Kidney tubule cell (primary cell): ENCODE measurements at places on chromosomes 3 and 15.
A peak's percentile ranks its signal among the peaks of the same experiment; 100 is the strongest.

DNA sequence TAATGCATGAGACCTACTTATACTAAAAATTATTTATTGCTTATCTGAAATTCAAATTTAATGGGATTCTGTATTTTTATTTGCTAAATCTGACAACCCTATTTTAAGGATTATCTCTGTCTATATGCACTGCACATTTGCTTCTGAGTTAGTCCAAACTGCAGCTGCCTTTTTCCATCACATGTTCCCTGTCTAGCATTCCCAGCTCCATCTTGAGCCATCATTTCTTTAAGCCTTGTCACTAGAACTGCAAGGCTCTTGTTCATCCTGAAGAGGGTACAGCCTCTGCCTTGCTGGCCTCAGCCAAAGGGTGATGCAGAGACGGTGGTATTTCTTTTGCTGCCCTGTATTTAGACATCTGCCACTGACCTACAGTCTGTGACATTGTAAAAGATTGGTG, 125.8 kb upstream of the STT3B start:
- DNase-seq = no peak

DNA sequence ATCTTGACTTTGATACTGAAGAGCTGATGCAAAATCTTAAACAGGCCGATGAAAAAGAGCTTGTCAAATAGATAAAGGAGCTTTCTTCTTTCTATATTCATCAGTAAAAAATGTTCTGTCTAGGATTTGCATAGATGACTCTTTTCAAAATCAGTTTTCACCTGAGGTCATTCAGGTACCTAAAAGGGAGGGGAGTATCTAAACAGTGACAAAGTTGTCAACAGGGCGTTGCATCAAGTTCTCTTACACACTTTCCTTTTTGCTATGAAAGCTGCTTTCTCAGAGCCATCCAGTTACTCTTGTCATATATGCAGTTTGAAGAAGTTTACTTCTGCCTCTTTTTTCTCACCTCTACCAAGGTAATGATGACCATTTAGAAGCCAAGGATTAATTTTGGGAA, 60.0 kb downstream of the AKAP13 start:
- no peak for DNase-seq

GRCh38 chr15:51038974-51039319, 55.8 kb downstream of the TNFAIP8L3 start:
- no peak for DNase-seq

DNA sequence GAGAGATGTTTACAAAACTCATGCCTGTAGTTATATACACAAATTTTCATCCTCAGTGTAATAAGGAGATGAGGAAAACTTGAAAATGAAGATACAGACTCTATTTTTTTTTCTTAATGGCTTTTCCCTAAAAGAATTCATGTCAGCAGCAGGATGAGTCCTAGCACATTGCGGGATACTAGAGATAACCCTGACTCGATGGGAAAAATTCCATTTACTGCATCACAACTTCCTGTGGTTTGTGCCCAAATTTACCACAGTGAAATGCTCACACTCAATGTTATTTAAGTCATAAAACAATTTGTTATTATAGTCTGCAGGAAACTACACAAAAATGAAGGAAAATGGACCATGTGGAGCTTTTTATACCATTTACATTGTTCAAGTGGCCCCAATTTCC, 581.9 kb upstream of the ZNF717 start:
- peak; percentile 25 for DNase-seq

DNA sequence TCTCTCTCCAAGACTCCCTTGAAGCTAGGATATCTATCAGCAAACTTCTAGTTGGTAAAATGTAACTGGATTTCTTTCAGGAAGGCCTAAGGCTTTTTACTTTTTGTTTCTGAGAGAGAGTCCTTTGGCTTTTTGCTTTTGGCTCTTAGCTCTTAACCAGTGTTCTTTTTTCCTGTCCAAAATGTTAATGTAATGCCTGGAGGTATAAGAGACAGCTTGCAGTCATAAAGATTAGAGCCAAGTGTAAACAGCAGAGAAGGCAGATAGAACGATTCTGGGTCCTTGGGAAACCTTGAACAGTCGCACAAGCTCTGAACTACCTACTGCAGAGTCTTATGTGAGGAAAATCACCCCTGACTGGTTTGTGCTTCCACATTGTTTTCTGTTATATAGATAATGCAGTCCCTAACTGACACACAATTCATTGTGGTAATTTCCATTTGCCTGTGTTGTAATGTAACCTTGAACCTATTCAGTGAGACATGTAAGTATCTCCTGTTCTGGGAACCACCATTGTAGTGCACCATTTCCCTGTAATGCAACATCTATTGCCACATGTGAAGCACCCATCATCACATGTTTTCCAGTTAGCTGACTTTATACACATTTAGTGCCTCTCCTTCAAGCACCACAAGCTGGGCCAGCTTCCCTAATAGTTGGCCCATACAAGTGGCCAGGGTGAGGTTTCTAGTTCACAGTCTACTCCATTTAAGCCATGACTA, 1311.9 kb downstream of the ROBO1 start:
- no peak for DNase-seq

- DNase-seq = peak; percentile 89
These were observed 280.7 kb downstream of the NFKBIZ start for GRCh38 chr3:102129760-102130608.

DNA sequence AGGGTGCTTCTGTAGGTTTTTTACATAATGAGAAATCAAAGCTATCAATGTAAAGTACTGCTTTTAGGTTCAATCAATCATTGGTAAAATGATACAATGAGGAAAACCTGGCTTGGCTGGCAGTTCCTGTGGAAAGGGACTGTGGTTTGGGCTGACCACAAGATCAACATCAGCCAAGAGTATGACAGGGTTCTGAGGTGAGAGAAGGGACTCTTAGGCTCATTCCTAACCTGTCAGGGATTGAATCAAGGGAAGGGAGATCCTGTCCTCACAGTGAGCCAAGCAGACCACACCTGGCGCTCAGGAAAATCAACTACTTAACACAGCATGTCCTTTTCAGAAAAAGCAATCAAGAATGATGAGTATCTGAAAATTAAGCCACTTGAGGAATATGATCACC, 111.1 kb downstream of the MAGI1 start:
- DNase-seq = peak; percentile 88

- no peak for DNase-seq
These were observed 68.7 kb downstream of the AAGAB start for GRCh38 chr15:67185621-67186225.

DNA sequence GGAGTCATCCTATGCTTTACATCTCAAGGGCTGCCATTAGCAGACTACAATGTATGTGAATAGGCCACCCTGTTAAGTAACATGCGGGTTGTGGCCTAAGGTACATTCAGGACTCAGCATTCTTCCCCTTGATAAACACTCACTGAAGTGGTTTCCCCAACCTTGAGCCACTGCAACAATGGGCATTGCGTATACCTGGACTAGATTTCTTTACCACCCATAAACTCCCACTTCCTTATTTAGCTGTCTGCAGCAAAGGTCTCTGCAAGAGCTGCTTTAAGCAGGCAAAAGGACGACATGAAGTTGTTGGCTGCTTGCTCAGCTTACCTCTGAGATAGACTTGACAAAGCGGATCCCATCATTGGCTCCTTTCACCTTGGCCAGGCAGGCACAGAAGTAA, 16.2 kb downstream of the FYCO1 start:
- no peak for DNase-seq

DNA sequence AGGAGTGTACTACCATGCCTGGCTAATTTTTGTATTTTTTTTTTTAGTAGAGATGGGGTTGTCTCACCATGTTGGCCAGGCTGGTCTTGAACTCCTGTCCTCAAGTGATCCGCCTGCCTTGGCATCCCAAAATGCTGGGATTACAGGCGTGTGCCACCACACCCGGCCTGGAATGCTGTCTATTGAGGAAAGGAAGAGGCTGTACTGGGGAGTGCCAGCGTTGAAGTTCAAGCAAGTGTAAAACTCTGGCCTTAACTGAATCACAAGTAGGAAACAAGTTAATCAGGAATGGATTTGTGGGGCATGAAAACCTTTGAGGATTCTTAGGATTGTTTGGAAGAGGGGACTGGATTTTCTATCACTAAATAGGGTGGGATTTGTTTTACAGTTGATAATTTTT, 1.4 kb upstream of the SENP2 start:
- DNase-seq = peak; percentile 11

- no peak for DNase-seq
These were observed 33.1 kb downstream of the NIPA2 start for GRCh38 chr15:22871481-22872086.

DNA sequence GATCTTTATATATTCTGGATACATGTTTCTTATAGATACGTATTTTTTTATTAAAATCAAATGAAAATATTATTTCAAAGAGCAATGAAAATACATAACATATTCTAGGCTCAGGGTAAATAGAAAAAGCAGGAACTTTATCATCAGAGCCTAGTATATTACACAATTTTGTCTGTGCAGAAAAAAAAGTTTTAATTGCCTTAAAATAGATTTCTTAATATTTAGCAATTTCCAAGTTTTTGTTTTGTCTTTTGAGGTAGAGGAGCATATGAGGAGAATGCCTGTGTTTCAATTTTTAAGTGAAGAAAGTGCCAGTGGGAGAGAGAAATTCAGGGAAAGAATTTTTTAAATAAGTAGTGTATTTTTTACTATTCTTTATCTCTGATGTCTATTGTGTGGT, 10.5 kb downstream of the CAPN7 start:
- no peak for DNase-seq

DNA sequence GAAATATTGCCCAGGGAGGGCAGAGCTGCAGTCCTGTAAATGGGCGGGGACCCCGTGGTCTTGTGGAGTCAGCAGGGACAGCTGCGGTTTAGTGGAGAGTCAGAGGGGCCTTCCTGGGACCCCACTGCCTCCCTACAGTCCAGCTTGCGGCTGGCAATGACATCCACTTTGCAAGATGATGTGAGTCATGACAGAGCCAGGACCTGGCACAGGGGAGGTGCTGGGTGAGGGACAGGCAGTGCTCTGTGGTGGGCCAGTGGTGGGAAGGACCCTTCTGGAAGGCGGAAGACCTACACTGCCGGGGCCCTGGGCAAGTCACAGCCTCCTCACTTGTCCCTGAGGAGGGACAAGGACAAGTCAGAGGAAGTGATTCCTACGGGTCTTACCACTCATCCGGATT, 17.8 kb downstream of the APBA2 start:
- no peak for DNase-seq

DNA sequence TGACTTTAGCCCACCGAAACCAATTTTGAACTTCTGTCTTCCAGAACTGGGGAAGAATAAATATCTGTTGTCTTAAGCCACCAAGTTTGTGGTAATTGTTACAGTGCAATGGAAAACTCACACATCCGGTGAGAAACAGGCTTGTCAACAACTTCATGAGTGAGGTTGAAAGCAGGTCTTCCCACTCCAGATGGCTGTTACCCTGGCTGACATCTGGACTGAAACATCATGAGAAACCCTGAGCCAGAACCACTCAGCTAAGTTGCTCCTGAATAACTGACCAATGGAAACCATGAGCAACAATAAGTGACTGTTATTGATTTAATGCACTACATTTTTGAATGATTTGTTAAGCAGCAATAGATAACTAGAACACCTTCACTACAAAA, 10.3 kb downstream of the ACSBG1 start:
- no peak for DNase-seq

GRCh38 chr3:57757642-57758297, 1.7 kb downstream of the SLMAP start:
- DNase-seq = peak; percentile 40

GRCh38 chr15:90957791-90958190, 3.1 kb downstream of the RCCD1 start:
- no peak for DNase-seq

DNA sequence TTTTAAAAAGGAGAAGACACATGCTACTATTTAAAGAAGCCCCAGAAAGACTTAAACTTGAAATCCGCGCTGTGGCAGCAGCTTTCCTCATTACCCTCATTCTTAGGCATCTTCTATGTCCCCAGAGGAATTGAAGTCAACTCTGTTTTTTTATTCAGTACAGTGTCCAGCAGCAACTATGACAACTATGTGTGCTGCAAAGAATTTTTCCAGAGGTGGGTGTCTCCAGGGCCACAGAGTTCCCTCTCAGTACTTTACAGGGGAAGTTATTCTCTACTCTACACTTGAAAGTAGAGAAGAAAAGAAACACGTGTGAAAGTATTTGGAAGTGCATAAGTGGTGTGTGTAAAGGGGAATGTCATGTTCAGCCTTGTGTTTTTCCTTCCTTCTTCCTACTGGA, 32.0 kb downstream of the GATM start:
- DNase-seq = no peak

DNA sequence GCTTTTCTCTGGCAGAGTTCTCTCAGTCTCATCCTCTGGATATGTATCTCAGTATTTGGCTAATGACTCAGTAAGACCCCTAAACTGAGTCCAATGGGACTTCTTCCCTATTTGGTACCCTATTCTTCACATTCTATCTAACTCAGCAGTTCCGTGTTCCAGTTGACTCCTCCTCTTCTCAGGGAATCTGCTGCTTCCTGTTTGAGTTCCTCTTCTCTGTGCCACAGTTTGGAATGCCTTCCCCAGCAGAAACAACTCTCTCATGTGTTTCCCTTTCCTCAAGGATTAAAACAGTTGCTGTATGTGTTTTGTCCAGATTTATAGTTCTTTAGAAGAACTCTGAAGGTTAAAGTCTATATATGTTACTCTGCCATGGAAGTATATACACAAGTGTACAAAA, 344.0 kb upstream of the RARB start:
- DNase-seq = peak; percentile 5

DNA sequence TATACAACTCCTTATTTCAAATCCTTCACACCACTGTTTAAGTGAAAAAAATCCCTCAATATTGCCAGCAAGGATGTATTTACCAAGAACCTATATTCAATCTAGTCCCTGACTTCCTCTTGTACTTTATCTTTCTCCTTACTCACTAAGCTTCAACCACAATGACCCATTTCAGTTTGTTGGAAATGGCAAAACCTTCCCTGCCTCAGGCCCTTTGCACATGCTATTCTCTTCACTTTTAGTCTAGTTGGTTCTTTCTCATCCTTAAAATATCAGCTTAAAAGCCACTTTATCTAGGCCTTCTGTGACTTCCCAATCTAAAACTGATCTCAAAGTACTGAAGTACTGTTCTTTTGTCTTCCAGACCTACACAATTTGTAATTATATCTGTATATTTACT, 81.3 kb upstream of the ACTC1 start:
- DNase-seq = no peak

DNA sequence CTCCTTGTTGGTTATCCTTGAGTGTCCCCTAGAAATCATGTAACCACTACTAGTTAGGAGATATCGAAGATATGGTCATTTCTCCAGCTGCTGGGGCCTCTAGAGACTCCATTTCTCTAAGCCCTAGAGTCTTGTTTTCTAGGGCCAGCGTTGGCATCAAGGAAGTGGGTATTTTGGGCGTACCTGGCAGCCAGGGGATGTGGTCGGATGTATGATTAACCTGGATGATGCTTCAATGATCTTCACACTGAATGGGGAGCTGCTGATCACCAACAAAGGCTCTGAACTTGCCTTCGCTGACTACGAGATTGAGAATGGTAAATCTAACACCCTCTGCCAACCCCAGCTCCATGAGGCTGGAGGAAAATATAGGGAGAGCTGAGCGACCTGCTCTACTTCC, 325.5 kb downstream of the RYR3 start:
- peak; percentile 80 for DNase-seq

GRCh38 chr3:63908081-63908736, 4.0 kb downstream of the SCAANT1 start:
- DNase-seq = no peak
